ENCODE measurements at places on chromosomes 6 and 20. TPM values are rescaled to one million over a fixed set of nuclear protein-coding genes. Genes with fewer than 3 reads are reported as not detected.

LY6G6C gene
- total RNA-seq: 0.25 TPM

MYBL2 gene
- 102 TPM for total RNA-seq

CALHM5 gene
- total RNA-seq: not detected

KIF13A gene
- total RNA-seq: not detected

CABLES2 gene
- 21.9 TPM for total RNA-seq

ENPP4 gene
- total RNA-seq: 4.9 TPM

RFX6 gene
- total RNA-seq: not detected

CTCFL gene
- total RNA-seq: not detected

BPIFB4 gene
- not detected for total RNA-seq

NDRG3 gene
- total RNA-seq: 33.2 TPM

ENPP5 gene
- not detected for total RNA-seq

LY6G6F gene
- not detected for total RNA-seq

CCHCR1 gene
- 37.1 TPM for total RNA-seq

SLC39A7 gene
- total RNA-seq: 55.9 TPM

TNNC2 gene
- not detected for total RNA-seq

PGM3 gene
- 19.9 TPM for total RNA-seq

PRR18 gene
- not detected for total RNA-seq

C6orf58 gene
- total RNA-seq: not detected

HLA-B gene
- 4,049 TPM for total RNA-seq

SEMG1 gene
- total RNA-seq: not detected

TSBP1 gene
- total RNA-seq: not detected

COQ3 gene
- 9.7 TPM for total RNA-seq

IFT52 gene
- 15.7 TPM for total RNA-seq

FILIP1 gene
- total RNA-seq: not detected

BMP5 gene
- not detected for total RNA-seq

KCNB1 gene
- total RNA-seq: 0.02 TPM

OXT gene
- not detected for total RNA-seq

OPRL1 gene
- total RNA-seq: 0.70 TPM

FLRT3 gene
- total RNA-seq: not detected

ACTL10 gene
- total RNA-seq: 2.9 TPM

JPH2 gene
- not detected for total RNA-seq

ZSWIM3 gene
- total RNA-seq: 6.4 TPM

HLA-F gene
- 293 TPM for total RNA-seq

SEC63 gene
- 84.3 TPM for total RNA-seq

PDYN gene
- not detected for total RNA-seq

TRIM40 gene
- not detected for total RNA-seq

QRSL1 gene
- total RNA-seq: 17.7 TPM

RAMACL gene
- 0.14 TPM for total RNA-seq

PREX1 gene
- 51.1 TPM for total RNA-seq

PLCB1 gene
- total RNA-seq: 0.18 TPM

CD164 gene
- 270 TPM for total RNA-seq

PPP1R16B gene
- total RNA-seq: 55.0 TPM

GSTA3 gene
- total RNA-seq: not detected

MEP1A gene
- not detected for total RNA-seq

XKR7 gene
- total RNA-seq: 0.05 TPM

TNXB gene
- total RNA-seq: 5.7 TPM

PHACTR1 gene
- 0.11 TPM for total RNA-seq

MUC21 gene
- total RNA-seq: not detected

ADGB gene
- not detected for total RNA-seq

MSH5 gene
- 76.5 TPM for total RNA-seq

All from T-helper 2 cell treated with Interferon-gamma antibody and Interleukin-4, amounts not matched to agents 100 ng/mL and 5 ng/mL, for 36 hours (primary cell).